LoVo (cell line): ENCODE measurements at places on chromosomes 12 and 14.

DNA sequence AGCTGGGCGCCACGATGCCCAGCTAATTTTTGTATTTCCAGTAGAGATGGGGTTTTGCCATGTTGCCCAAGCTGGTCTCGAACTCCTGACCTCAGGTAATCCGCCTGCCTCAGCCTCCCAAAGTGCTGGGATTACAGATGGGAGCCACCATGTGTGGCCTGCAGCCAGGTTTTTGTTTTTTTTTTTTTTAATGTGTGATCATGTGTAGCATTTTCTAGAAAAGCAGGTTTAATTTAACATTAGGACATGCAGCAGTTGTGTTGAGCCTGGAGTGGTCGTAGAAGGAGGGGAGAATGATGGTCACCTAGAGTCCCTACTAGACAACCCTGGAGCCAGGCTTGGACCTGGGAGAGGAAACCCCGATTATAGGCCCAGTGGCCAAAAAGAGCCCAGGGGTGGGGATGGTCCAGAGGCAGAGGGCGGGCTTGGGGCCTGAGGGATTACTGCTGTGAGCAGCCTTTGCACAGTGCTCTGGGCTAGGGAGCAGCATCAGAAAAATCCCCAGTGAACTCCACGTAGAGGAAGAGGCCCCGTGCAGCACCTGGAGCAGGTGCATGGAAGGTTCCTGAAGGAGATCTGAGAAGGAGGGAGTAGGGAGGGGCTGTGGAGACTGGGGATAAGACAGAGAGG lies 13.6 kb downstream of the DLK1 start:
- DNase-seq = no peak

GRCh38 chr14:65650826-65651225 lies 238.3 kb downstream of the FUT8 start:
- DNase-seq = no peak

DNA sequence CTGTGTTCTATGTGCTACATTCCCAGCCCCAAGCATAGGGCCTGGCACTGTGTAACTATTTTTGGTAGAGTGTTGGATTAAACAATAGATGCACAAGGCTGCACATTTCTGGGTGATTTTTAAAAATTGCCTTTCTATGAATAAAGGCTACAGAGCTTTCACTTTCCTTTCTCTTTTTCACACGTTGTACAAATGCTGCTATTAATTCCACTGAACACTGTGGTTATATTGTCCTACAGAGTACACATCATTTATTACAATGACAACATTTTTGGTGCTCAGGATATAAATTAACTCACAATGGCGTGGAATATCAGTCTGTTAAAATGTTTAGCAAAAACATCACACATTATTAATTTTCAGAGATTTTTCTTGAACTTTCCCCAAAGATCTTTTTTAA lies 3.6 kb upstream of the EML1 start:
- DNase-seq = no peak

DNA sequence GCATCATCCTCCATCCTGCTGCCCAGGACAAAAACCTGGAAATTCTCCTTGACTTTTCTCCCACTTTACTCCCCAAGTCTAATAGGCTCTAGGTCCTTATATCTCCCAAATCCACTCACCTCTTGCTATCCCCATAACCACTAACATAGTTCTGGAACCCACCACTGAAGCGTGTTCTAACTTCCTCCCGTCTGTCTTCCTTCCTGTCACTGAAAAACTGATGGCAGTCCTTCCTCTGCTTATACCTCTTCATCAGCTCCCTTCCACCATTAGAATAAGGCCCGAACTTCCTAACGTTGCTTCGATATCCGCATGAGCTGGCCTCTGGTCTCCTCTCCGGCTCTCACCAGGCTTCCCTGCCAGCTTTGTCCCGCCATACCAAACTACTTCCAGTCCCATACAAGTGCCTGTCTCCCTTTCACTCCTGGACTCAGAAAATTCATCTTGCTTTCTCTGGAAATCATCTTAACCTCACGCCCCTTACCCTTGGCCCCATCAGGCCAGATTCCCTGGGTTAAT lies 63.0 kb upstream of the BCL2L14 start:
- no peak for DNase-seq
